ENCODE measurements at places on chromosomes 3 and 15. TPM values are rescaled to one million over a fixed set of nuclear protein-coding genes. Genes with fewer than 3 reads are reported as not detected.

DNA sequence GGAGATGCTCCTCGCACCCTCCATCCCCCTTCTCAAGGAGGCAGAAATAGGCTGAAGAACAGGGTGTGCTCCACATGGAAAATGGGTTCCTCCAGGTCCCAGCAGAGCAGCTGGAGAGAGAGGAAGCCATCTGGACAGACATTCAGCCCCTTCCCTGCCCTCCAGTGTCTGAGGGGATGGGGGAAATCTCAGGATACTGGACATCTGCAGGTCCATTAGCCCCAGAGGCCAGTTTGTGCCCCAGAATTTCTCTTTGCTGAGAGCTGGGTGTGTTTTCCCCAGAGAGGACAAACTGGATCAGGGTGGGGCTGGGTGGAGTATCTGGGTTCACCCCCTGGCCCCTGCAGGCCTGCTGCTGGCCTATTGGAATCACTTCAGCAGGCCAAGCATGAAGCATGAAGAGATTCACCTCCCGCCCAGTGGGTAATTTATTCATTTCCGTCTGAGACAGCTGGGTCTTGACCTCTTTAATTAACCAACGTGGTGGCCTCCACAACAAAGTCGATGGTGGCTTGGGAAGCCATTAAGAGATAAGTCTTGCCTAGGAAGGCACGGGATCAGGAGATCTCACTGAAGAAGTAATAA, 4.6 kb downstream of the FAM3D start:
- no peak for DNase-seq

GRCh38 chr3:42376344-42376798, 34.0 kb downstream of the LYZL4 start:
- no peak for DNase-seq

GPR15 gene
- total RNA-seq = not detected

EFCAB12 gene
- 0.41 TPM for total RNA-seq

DNA sequence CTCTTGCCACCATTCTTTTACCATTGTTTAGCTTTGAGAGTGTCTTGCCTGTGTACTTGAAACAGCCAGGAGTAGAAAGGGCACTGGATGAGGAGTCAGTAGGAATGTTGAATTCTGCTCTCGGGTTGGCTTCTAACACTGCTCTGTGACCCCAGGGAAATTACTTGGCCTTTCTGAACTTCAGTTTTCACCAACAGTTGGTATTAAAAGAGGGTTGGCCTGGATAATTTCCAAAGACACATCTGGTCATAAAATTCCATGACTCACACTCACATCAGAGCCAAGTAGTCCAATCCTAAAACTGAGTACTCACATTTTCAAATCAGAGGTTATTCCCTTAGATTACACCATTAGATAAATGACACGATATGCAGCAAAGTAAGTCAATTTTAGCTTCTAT, 141.6 kb downstream of the ECT2 start:
- DNase-seq = no peak
